ENCODE measurements at places on chromosomes 3 and 15.

DNA sequence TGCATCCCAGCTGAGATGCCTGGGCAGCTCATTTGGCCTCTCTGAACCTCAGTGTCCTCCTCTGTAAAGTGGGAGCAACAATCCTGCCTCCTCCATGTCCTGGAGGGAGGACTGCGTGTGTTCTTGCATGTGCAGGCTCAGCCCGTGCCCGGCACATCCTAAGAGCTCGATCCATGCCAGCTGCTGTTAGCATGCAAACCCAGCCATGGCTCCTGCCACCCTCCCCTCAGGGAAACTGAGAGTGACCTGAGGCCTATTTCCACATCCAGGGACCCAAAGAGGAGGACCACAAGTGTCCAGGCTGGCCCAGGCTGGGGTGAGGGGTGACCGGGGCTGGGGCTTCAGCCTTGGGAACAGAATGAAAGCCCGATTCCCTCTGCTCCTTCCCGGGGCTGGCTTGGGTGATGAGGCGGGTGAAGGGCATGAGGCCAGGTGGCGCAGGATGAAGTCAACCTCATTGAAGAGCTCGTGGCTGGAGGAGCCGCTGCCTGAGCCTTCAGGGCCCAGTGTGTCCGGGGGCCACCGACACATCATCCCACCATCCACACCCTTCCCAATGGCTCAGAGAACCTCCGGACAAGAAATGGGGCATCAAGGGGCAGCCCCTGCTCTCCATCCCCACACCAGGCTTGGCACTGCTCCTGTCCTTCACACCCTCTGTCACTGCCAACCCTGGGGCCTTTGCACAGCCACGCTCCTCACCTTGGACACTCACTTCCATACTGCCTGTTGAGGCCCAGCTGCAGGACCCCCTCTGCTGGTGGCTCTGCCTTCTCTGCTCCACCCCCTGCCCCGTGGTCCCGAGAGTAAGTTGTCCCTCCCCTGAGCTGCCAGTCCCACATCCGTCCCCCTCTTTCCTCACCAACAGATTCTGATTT, 42.5 kb downstream of the ADAMTS7 start:
- DNase-seq, result no peak

- peak; percentile 39 for DNase-seq
Measured at GRCh38 chr3:184479426-184480126, 82.0 kb upstream of the EPHB3 start.

DNA sequence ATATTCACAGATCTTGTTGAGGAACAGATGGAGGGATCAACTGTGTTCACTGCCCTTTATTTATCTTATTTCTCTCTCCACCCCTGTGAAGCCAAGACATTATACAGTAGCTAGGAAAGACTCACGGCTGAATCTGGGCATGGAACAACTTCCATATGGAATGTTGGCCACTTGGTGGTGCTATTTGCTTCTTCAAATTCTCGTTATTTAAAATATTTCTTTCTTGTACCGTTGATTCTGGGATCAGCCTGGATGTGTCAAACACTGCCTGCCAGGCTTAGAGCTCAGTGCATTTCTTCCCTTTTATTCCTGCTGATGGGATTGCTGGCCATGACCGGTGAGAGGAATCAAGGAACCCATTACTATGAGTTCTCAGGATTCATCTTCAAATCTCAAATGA, 17.5 kb upstream of the GASK1A start:
- DNase-seq, result peak; percentile 82

GRCh38 chr3:71309342-71309741, 274.2 kb downstream of the FOXP1 start:
- no peak for DNase-seq
